Stimulated activated CD4-positive, alpha-beta T cell treated with anti-CD3 and anti-CD28 coated beads, TNF-alpha, amount 100 ng/mL, for 24 hours (primary cell): ENCODE measurements at places on chromosomes 5 and 9.

GRCh38 chr9:96376891-96377874 is 6.3 kb downstream of the SLC35D2 start:
- DNase-seq, result no peak

DNA sequence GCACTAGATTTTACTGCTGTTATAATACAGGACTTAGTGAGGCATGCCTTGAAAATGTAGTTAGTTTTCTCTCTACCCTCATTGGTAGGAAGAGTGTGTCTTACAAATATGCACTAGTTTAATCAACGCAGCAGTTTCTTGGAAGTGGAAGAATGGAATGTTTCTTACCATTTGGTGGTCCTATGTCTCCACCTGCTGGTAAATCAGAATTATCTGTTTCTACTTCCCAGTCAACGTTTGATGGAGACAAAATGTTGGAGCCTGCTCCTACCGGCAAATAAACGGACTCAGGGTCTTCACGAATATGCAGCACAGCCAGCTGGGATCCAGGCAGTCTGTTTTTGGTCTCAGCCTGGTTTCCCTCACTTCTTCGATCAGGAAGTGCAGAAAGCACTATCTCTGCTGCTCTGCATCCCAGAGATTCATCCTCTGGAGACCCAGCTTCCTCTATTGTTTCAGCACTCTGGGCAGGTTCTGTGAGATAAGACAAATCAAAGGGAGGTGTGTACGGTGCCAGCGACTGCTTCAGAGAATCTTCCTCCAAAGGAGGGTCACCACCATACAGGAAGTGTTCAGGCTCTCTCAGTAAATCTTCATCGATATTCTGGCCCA is 59.5 kb upstream of the PCA3 start:
- no peak for DNase-seq

- DNase-seq, result no peak
Measured at GRCh38 chr5:173642191-173642816, 25.9 kb upstream of the BOD1 start.

DNA sequence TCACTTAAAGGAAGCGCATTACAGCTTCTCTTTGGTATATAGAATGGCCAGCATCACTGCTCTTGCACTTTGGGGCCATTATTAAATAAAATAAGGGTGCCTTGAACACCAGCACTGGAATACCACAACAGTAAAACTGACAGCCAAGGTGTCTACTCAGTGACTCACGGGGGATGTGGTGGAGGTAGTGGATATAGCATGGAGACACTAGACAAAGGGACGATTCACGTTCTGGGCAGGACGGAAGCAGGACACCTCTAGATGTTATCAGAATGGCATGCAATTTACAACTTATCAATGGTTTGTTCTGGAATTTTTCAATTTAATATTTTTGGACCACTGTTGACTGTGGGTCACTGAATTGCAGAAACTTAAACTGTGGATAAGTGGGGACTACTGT is 32.9 kb upstream of the PDE8B start:
- DNase-seq, result no peak

DNA sequence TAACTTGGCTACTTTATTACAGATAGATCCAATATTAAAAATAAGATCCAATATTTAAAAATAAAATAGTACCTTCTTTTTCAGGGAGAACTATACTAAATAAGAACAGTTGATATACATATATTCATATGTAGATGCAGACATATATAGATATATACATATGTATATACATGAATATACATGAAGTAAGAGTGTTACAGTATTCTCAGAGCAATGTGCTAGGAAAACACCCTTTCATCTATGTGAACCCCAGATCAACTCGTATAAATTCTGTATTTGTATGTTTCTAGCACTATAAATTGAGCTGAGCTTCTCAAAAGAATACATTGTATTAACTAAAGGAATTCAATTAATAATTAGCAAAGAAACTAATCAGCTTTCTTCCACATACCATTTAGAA is 287.6 kb downstream of the PDE4D start:
- DNase-seq, result no peak

DNA sequence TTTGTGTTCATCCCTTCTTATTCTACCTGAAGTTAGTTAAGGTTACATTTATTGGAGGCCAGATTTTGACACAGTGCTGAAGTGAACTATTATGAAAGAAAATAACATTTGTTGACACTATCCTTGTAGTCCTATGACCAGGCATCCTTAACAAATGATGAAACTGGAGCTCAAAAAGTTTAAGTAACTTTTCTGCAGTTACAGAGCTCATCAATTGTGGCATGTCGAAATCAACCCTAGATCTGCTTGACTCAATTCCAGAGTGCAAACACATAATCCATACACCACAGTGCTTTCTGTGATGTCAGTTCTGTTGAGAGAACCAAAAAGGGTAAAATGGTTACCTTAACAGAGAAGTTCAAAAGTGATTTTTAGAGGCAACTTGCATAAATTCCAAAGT is 28.6 kb downstream of the KCNN2 start:
- no peak for DNase-seq

GRCh38 chr5:139709582-139710318 is 61.6 kb downstream of the CXXC5 start:
- DNase-seq, result no peak

DNA sequence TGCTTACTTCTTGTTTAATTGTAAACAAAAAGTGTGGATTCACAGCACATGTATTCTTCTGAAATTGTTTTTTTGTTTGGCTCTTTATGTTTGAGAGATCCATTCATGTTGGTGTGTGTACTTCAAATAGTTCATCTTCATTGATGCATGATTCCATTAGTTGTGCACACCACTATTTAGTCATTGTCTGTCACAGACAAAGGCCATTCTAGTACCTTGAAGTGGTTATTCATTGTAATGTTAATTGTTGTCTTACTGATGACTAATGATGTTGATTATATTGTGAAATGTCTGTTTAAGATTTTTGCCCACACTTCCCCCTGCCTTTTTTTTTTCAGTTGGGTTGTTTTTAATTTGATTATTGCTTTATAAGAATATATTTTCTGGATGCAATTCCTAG is 391.3 kb downstream of the DIRAS2 start:
- DNase-seq, result no peak

GRCh38 chr9:131291795-131292315 is 2.3 kb downstream of the PLPP7 start:
- no peak for DNase-seq

DNA sequence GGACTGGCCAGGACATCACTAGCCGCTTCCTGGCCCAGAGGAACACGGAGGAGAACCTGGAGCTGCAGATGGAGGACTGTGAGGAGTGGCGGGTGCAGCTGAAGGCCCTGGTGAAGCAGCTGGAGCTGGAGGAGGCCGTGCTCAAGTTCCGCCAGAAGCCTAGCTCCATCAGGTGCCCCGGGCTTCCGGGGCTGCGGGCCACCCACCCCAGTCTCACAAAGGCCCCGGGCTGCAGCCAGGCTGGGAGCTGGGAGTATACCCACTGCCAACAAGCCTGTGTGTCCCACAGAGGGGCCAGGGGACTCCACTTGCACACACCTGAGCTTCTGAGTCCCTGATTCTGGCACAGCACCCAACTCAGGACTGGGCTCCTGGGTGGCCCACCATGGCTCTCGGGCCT is 1.7 kb upstream of the RABL6 start:
- no peak for DNase-seq

DNA sequence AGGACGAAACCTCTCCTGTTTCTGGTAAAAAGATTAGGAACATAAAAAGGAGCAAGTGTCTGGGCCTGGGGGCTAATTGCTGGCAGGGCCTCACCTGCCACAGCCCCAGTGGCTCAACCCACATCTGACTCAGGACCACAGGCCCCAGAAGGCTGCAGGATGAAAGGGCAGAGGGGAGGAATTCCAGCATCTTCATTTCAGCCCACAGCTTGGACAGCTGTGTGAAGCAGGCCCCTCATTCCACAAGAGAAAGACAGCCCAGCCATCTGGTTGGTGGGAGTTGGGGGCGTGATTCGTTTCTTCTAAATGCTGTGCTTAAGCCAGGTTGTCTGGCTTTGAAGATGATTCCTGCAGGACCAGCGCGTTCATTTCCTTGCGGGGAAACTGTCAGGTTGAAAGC is 29.1 kb downstream of the NKX2-5 start:
- DNase-seq, result no peak

- DNase-seq, result no peak
Measured at GRCh38 chr5:134426361-134426760, 14.7 kb upstream of the CDKN2AIPNL start.

DNA sequence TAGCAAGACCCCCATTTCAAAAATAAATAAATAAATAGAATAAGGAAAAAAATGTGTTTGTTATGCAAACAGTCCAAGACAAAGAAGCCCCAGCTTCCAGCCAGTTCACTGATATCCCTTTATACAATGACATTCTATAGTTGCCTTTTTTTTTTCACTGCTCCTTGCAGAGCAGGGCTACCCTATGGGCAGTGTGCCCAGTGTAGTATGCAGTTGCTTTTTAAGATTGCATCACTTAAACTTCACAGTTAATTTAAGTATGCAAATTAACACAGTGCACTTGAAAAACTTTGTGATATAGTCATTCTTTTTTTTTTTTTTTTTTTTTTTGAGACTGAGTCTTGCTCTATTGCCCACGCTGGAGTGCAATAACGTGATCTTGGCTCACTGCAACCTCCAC is 40.8 kb upstream of the ARRDC3 start:
- no peak for DNase-seq

- no peak for DNase-seq
Measured at GRCh38 chr5:885529-885928, 7.1 kb downstream of the BRD9 start.

- DNase-seq, result no peak
Measured at GRCh38 chr5:73981704-73982103, 355.7 kb downstream of the ARHGEF28 start.

DNA sequence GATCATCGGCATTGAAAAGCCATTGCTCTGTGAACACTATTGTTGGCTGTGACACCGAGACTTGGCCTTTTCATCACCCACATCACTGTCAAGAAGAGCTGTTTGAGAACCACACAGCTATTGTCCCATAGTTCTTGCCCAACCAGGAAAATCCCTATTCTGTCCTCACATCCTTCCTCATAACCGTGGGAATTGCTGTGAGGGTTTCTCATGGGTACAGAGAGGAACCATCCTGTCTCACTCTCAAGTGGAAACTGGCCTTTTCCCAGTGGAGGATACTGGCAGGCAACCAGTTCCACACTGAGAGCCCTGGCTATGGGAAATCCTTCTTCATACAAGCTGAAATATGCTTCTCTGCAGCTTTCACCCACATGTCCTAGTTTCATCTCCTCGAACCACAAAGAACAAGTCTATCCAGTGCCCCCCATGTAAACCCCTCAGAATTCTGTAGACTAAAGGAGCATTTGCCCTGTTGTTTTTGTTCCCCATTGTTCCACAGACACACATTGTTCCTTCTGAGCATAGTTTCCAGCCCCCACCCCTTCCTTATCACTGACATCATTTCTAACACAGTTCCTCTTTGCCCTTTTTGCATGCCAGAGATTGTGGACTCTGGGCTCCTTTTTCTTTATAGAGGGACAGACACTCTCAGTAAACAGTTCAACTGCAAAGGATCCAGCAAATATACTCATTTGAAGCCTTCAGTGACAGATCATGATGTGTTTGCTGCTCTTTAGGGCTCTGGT is 57.8 kb upstream of the C5orf46 start:
- DNase-seq, result no peak

DNA sequence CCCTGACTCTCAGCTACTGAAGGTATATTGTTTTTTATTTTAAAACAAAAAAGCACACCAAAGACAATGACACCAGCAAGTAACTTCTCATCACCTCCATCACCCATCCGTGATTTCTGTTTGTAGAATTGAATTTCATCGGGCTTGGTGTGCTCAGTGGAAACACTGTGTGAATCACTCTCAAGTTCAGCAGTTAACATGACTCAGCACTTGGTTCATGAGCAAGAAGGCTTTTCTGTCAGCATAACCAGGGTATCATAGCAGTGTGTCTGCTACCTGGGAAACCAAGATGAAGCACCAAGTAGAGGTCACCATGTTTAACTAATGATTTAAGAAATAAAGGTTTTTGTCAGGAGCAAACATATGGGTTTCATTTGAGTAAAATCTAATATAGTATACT is 123.7 kb downstream of the INSYN2B start:
- DNase-seq, result no peak

DNA sequence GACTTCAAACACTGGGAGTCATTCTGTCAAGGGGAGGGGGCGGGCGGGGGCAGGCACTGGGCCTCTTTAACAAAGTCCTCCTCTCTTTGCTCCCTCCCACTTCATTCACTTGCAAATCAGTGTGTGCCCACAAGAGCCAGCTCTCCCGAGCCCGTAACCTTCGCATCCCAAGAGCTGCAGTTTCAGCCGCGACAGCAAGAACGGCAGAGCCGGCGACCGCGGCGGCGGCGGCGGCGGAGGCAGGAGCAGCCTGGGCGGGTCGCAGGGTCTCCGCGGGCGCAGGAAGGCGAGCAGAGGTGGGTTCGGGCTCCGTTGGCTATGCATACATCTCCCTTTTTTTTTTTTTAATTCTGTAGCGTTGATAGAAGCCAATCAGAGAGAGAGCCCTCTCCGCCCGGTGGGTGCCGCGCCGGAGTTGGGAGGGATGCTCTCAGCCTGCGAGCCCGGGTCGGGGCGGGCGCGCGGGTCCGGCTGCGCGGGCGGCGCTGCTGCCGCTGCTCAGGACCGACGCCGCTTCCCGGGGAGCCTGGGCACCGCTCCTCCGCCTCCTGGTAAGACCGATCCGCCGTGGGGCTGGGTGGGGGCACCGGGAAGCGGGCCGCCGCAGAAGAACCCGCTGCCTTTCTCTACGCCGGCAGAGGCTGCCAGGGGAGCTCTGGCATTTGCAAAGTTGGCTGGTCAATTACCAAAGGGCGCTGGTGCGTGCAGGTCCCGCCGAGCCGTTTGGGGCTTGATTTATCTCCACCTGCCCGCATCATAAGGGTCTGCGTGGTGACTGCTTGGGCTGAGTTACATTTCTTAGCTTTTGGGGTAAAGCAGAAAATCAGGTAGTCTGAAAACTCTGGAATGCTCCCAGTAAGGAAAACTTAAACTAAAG is at the start of gene CDH6:
TSS of gene CDH6 (plus strand) at position 96 of the 877 bp plus-strand sequence. CDS start 73,788 bp downstream, outside the sequence.
- no peak for DNase-seq

DNA sequence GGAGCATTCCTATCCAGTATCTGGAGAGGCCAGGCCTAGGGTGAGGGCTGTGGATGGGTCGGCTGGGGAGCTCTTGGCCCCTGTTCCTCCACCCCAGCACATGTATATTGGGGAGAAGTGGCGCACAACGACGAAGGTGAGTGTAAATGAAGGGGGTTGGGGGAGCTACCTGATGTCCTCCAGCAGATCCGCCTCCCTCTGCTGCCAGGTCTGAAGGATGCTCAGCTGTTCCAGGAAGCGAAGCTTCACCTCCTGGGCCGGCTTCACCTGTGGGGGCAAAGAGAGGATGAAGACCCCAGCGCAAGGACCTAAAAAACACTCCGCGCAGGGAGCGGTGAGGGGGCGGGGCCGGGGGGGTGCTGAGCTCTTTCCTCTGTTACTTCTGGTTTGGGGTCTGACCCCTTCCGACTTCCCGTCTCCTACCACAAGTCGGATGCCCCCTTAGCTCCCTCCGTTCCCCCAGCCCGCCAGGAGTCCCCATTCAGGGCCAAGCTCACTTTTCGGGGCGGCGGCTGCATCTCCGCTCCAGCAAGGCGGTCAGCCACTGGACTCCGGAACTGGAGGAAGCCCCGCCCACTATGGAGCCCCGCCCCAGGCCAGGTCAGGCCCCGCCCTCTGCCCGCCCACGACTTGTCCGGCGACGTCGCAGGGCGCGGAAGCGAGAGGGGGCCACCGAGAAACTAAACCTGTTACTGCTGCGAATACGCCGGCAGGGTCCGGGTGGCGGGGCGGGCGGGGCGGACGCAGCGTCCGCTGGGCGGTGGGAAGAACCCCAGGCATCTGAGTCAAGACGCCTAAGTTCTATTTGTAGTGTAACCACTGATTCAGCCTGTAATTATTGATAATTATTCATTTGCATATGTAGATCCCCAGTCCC is at the start of gene FCHSD1:
TSS of gene FCHSD1 (minus strand) at position 568 of the 877 bp plus-strand sequence. CDS start at position 518, 50 bp downstream.
- DNase-seq, result peak; percentile 66

GRCh38 chr5:22514231-22514630 is 338.9 kb downstream of the CDH12 start:
- no peak for DNase-seq
